NCI-H524 treated with DMSO at 0.1 percent for 48 hours (cell line): ENCODE measurements at places on chromosomes 11 and 22.

DNA sequence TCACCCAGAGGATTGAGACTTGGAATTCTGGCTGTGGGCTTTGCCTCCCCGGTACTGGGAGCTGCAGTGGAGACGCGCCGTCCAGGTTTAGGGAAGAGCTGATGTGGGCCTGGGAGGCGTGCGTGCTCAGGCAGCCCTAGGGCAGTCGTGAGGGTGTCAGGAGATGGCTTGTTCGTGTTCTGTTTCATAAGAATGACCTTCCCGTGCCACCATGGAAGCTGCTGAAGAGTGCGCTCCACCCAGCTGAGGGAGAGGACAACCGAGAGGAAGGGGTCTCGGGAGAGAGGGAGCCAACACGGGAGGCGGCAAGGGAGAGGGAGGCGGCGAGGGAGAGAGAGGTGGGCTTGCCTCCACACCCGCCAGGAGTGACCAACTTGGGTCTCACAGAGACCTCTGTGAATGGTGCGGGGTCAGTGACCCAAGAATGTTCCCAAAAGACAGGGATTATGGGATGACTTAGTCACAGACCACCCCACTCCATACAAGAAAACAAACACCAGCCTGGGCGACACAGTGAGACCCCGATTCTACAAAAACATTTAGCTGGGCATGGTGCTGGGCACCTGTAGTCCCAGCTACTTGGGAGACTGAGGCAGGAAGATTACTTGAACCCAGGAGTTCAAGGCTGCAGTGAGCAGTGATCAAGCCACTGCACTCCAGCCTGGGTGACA, 14.7 kb upstream of the TRMU start:
- DNase-seq, result no peak

DNA sequence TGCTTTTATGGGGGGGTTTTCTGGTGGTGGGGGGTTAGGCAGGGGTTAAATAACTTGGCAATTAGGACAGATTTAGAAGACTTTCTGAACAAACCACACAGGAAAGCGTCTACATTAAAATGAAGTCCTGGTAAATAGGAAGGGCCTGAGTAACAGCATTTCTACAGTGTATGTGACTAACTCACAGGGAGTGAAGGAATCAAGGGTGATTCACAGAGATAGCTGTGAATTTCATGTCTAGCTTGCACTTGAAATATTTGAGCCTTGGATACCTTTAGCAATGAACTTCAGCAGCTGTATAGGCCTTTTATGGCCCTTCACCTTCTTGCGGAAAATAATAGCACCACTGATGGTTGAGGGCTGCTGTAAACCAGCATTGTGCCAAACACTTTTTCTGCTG, 26.1 kb upstream of the LDHA start:
- no peak for DNase-seq

GRCh38 chr11:26247340-26247739, 84.6 kb upstream of the ANO3 start:
- no peak for DNase-seq

DNA sequence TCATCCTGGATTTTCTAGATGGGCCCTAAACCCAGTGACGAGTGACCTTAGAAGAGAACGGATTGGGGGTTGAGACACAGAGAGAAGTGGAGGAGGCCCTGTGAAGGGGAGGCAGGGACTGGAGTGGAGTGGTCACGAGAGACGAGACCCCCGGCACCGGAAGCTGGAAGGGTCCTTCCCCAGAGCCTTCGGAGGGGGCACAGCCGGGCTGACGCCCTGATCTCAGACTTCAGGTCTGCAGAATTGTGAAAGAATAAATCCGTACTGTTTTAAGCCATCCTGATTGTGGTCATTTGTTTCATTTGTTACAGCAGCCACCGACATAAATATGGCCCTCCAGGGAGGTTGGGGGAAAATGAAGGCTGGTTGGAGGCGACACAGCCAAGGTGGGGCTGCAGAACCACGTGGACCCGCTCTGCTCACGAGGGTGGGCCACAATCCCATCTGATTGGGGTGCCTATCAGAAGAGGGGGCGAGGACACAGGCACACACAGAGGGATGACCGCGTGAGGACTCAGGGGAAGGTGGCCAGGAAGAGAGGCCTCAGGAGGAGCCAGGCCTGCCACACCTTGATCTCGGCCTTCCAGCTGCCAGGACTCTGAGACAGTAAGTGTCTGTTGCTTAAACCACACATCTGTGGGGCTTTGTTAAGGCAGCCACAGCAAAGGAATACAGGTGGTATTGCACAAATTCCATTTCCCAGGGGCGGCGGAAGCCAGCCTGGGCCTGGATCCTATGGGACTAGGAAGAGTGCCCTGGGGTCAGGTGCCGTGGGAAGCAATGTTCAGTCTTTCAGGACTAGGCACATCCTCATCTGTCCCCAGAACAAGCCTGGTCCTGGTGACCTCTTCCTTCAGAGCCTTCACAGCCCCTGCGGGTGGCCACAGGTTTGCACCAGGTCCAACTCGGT, 73.3 kb upstream of the SHANK2 start:
- DNase-seq, result no peak

DNA sequence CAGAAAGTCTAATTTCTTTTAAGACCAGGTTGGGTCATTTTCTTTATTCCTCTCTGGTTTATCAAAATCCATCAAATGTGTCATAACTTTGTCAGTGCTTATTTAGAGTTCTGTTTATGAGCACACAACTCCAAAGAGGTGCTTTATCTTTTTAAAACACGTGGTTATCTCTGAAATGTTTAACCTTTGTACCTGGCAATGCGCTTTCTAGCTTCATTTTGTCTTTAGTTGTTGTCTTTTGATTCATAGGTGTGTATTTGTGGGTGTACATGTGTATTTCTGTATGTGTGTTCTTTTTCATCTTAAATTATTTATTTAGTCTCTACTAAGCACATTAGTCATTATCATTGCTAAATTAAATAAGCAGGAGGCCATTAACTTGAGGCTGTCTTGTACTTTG, 251.4 kb downstream of the JRKL start:
- DNase-seq, result no peak

GRCh38 chr11:2549491-2549875, 104.7 kb downstream of the KCNQ1 start:
- no peak for DNase-seq

DNA sequence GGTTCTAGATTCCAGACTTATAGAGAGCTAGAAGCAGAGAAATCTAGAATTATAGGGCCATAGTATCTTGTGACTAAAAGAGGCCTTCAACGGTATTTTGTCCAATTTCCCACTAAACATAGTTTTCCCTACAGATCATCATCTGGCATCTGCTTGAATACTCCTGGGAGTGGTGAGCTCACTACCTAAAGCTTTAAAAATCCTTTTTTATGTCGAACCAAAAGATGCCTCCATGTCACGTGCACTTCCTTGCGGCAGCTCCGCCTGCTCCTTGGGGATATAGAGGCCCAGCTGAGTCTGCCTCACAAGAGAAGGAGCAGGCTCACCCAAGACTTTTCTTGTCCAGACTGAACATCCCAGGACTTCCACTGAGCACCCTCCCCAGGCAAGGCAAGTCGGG, 4.3 kb upstream of the MB start:
- no peak for DNase-seq

- DNase-seq, result no peak
Observed at GRCh38 chr22:40002935-40003715, 8.4 kb downstream of the FAM83F start.

DNA sequence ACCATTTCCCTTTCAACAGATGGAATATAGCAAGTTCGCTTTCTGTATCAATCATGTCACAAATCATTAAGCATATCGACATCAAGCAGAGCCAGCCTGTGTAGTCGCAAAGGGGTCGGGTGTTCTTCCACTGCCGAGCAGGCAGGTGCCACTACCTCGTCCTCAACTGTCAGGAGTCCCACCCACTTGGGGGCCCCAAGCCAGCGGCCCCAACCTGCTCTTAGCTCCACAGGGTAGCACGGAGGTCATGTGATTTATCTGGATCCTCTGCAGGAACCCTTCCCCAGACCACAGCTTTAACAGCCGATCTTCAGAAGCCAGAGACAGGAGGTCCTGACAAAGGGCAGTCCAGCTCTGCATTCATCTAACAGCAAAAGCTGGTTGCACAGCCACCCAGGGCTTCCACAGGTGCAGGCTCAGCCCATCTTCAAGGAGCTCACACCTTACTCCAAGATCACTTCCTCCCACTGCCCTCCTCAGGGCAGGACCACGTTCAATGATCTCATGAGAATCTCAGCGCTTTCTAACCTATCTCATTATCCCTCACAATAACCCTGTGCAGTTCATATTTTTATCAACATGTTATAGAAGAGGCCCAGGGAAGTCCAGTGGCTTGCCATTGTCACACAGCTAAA, 110.2 kb downstream of the TRIM29 start:
- DNase-seq, result no peak

DNA sequence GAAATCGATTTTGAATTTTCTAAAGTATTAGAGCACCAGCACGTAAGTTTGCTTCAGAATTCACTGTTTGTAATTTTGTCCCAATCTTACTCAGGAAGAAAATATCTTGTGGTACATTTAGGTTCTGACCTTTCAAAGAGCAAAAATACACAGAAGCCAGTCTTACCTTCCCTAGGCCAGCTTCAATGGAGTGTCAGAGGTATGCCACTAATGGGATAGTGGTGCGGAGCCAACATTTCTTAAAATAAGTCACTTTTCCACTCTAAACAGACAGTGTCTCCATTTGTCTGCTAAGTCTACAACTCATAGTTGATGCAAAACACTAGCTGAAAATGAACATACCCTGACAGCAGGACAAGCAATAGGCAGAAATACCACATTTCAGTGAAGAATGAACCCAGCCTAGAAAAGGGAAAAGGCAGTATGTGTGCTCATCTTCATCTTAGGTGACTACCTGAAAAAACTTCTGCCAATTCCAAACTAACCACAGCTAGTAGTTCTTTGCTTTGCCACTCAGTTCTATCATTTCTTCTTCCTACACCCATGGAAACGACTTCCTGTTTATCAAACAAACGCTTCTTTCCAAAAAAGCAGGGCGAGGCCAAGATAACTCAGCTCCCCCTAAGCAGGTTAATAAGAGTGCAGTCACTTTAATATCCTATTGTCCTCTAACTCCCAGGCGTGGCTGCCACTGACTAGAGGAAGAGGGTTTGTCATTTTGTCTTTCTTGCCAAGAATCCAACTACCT, 94.0 kb upstream of the APOA1 start:
- DNase-seq, result no peak

GRCh38 chr11:46335890-46336562, 11.2 kb upstream of the DGKZ start:
- no peak for DNase-seq

DNA sequence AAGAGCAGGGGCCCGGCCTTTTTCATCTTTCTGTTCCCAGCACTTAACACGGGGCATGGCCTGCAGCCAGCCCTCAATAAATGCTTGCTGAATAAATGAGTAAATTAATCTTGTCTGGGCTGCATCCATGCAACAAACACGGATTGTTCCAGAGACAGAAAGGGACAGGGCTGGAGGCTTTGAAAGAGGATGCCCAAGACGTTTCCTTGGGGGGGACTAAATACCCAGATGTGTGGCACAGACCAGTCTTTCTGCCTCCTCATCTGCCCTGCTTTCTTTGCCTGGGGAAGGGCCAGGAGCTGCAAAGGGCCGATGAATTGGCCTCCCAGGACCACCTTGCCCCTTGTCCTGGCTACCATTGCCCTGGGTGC, 40.4 kb downstream of the SHISAL1 start:
- no peak for DNase-seq

GRCh38 chr11:117792992-117793391, 4.0 kb downstream of the DSCAML1 start:
- no peak for DNase-seq

GRCh38 chr11:63868399-63869064, 29.6 kb downstream of the MARK2 start:
- DNase-seq, result no peak

- DNase-seq, result no peak
Observed at GRCh38 chr11:47179655-47179991, 2.9 kb upstream of the ARFGAP2 start.

DNA sequence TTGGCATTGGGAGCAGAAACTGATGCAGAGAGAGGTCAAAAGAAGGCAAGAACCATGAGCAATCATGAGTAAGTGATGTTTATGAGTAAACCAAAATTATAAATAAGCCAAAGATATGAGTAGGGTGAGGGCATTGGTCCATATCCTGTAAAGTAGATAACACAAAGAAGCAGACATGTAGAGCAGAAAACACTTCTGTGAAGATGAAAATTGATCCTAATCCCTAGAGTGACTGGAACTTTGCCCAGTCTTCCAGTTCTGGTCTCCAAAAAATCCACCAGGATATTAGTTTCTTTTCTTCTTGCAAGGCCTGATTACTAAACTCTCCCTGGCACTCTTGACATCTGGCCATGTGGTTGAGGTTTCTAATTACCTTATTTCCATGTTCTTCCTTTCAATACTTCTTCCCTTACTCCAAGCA, 13.7 kb upstream of the DRD2 start:
- peak; percentile 95 for DNase-seq

DNA sequence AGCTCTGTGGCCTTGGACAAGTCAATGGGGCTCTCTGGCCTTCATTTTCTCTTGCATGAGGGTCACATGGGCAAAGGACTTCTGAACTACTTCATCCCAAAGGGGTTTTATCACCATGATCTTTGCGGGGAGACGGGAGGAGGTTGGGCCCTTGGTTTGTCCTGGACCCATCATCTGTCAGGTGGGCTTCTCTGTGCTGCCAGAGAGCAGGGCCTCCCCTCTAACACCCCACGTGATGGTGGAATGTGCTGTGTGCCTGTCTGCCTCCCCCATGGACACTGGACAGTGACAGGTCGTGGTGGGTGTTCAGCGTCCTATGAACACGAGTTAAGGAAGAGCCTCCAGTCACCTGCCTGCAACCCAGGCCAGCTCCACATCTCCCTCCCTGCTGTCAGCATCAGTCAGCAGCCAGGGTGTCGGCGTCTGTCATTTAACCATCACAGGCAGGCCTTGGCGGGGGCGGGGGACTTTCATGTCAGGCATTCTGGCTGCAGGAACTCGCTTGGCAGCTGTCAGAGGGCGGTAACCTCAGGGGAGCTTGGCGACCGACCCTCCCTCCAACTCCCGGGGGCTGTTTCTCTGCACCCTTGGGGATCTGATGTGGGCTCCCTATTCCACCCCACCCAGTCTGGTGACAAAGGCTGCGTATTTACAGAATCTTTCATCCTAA, 2.6 kb upstream of the SUN2 start:
- DNase-seq, result no peak

GRCh38 chr11:59212744-59213631, at the start of gene MPEG1:
Gene MPEG1, minus strand, starts transcription at chr11:59212927. Its CDS starts 62 bp downstream, at chr11:59212865.
- DNase-seq, result no peak

DNA sequence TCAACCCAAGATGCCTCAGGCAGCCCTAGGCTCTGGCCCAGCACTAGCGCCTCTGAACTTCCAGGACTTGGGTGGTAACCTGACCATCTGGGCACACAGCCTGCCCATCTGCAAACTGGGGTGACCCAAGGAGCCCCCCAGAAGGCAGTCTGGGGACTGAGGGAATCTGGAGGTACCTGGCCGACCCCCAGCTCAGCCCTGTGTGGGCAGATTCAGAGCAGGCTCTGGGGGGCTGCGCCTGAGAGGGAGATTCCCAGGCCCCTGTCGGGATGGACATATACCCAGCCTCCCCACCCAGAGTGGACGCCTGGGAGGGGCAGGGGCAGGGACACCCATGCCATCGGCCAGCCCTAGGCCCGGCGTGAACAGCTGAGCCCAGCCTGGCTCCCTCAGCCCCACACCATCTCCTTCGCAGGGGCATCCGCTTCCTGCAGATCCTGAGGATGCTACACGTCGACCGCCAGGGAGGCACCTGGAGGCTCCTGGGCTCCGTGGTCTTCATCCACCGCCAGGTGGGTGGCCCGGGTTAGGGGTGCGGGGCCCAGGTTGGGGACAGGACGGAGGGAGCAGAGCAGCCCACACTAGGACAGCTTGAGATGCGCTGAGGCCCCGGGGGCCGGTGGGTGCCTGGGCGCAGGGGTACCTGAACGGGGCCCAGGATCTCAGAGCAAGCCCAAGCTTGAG, 126.9 kb downstream of the KCNQ1 start:
- no peak for DNase-seq

GRCh38 chr11:10005955-10006525, 288.0 kb downstream of the SBF2 start:
- peak; percentile 72 for DNase-seq
